Fibroblast of the conjunctiva (primary cell): ENCODE measurements at places on chromosomes 6 and 20.

DNA sequence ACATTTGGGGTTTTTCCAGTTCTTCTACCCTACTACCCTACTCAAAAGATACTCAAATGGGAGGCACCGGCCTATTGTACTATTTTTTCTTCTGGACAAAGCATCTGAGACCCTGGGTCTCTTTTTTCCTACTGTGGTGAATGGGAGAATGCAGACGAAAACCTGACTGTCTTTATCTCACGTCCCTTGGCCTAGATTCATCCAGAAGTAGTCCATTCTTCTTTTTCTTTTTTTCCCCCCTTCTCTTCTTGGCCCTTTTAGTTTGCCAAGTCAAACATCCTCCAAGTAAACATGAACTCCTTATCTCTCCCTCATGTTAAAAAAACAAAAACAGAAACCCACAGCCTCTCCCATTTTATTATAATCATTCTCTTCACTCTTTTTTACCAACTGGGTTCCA, 8.7 kb upstream of the ILRUN start:
- DNase-seq: no peak

GRCh38 chr20:55641497-55641896, 363.8 kb downstream of the CBLN4 start:
- DNase-seq: no peak

GRCh38 chr6:28953585-28954258, 29.9 kb upstream of the TRIM27 start:
- no peak for DNase-seq

- DNase-seq: no peak
Observed at GRCh38 chr20:52105442-52106422, 85.8 kb downstream of the ZFP64 start.

- no peak for DNase-seq
Observed at GRCh38 chr6:144104488-144104887, 9.1 kb upstream of the SF3B5 start.

- peak; percentile 88 for DNase-seq
Observed at GRCh38 chr6:134178161-134179044, 126.0 kb upstream of the SLC2A12 start.

- DNase-seq: no peak
Observed at GRCh38 chr6:134701301-134701700, 248.6 kb downstream of the ALDH8A1 start.

- DNase-seq: no peak
Observed at GRCh38 chr6:20575704-20576451, 41.6 kb downstream of the CDKAL1 start.

DNA sequence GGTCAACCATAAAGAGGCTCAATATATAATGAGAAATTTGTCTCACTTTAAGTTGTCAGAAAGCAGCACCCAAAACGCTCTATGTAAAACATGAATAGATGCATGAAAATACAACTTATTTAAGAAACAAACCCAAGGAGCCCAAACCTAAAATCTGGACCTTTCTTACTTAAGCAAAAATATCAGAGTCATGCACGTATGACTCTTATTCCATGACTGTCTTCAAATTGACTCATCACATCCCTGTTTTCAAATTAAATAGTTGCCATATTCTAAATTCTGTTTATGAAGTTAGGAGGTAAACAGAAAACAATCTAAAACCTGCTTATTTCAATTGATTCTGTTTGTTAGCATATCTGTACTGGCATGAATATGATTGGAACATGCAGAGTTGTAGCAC, 42.1 kb downstream of the ANKRD6 start:
- no peak for DNase-seq

- DNase-seq: no peak
Observed at GRCh38 chr20:51542033-51542570, 417 bp downstream of the NFATC2 start.

- peak; percentile 52 for DNase-seq
Observed at GRCh38 chr6:82022614-82023129, 224.9 kb downstream of the IBTK start.

DNA sequence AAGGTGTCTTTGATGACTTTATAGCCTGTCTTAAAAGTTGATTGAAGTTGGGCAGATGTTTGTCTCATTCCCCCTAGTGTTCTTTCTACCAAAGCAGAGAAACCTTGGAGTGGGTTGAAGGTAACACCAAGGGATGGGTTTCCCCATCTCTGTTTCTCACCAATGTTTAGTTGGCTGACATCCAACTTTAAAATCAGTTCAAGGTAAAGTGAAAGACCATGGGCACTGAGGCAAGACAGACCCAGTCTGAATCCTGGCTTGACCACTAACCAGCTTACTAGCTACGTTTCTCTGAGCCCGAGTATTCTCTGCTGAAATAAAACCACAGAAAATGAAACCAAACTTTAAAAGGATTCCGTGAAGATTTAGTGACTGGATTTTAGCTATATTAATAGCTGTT, 258.9 kb downstream of the KIF16B start:
- DNase-seq: no peak

- DNase-seq: no peak
Observed at GRCh38 chr6:155103816-155104366, 108.8 kb downstream of the TIAM2 start.

DNA sequence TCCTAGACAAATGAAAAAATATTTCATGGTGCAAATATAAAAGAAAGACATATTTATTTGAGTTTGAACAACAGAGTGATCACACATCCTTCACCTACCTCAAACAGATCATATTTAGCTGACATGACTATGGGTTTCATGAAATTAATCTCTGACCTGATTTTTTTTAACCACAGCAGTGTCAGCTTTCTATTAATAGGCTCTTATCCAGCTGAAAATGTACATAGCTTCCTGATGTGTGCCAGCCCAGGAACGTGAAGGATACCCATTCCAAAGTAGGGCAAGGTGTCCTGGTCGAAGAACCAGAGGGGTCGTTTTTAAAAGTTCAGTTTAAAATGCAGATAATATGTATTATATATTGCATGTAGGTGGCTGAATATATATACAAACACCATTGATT, 19.8 kb downstream of the TRDN start:
- DNase-seq: no peak

- DNase-seq: peak; percentile 36
Observed at GRCh38 chr6:10801224-10801848, 37.0 kb downstream of the MAK start.

- DNase-seq: no peak
Observed at GRCh38 chr6:163254341-163254835, 160.1 kb upstream of the QKI start.

DNA sequence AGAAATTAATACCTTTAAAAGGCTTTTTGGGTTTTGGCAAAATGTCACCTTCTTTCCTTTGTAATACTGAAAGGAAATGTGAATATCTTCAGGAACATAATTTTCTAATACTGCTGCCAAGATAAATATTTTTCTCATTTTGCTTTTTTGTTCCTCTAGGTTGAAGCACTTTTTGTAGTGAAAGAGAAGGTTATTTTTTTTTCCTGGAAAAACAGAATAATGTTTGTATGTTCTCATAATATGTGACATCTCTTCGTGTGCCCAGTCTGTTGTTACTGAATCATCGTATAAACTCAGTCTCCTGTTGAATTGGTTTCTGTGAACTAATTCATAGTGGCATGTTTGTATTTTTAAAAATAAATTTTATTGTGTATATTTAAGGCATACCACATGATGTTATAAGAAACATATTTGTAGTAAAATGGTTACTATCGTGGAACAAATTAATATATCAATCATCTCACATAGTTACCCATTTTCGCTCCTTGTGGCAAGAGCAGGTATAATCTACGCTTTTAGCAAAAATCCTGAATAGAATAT, 74.4 kb downstream of the SH3BGRL2 start:
- DNase-seq: no peak

DNA sequence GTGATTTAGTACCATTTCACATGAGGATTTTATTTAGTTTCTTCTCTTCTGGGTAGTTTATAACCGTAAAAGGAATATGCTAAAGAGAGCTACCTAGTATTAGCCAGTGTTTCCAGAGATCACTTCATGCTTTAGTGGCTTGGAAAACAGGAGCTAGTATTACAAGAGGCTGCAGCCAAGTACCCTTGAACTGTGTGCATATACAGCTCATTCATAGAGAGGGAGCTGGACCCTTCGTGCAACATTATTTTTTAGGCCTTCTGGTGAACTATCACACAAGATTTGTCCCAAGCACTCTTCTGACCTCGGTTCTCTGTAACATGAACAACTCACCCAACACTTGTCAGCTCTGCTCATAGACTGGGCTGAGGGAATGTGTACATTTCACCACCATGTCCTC, 74.9 kb upstream of the RIN2 start:
- no peak for DNase-seq

- DNase-seq: no peak
Observed at GRCh38 chr20:15616626-15617025, 956.6 kb downstream of the KIF16B start.

DNA sequence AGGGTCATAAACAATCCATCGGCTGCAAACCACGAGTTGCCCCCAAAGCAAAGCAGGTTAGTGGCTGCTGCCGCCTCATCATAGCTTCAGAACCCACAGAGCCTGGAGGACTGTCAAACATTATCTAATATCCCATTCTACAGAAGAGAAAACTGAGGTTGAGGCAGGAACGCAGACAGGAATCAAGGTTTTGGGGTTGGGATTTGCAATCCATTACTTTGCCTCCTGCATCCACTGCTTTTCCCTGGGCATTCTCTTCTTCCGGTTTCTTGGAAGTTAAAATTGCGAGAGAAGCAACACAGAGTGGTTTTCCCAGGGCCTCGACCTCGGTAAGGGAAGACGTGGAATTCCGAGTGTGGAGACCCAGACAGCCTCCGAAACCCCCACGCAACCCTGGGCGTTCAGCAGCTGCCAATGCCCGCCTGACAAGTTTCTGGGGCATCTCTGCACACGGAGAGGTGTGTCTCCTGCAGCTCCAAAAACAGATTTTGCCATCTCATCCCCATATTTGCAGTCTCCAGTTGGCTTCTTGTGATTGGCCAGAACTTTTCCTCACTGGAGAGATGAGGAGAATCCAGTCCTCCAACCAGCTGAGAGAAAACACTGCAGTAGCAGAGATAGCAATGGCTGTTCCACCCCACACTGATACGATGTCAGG, 45.5 kb upstream of the SNAP25 start:
- DNase-seq: no peak

- no peak for DNase-seq
Observed at GRCh38 chr6:130912434-130912833, 85.2 kb downstream of the SMLR1 start.

DNA sequence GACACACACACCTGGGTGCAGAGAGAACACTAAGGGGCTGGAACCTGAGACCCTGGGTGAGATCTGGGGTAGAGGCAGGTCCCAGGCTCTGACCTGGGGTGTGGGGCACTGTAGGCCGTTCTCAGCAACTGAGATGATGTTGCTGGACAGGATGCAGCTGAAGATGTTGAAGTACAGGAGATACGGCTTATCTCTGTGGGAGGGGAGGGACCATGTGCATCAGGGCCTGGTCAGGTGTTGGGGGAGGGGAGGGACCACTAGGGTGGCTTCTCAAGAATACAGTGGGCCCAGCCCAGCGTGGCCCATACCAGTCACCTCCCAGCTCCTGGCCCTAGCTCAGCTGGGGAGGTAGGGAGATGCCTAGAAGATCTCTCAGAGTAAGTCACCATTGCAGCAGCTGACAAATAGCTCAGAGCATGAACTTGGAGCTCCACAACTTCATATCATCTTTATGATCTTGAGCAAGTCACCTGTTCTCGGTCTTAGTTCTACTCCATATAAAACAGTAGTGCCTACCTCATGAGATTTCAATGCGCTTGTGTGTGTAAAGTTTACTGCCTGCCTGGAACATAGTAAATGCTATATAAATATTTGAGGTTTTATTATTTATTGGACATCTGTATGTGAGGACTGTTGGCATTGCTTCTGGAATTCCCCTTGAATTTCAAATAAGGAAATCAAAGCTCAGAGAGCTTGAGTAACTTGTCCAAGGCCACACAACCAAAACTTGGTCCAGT, 3.8 kb downstream of the SLC44A4 start:
- no peak for DNase-seq

- DNase-seq: no peak
Observed at GRCh38 chr6:158031381-158032353, 50.0 kb downstream of the SYNJ2 start.

DNA sequence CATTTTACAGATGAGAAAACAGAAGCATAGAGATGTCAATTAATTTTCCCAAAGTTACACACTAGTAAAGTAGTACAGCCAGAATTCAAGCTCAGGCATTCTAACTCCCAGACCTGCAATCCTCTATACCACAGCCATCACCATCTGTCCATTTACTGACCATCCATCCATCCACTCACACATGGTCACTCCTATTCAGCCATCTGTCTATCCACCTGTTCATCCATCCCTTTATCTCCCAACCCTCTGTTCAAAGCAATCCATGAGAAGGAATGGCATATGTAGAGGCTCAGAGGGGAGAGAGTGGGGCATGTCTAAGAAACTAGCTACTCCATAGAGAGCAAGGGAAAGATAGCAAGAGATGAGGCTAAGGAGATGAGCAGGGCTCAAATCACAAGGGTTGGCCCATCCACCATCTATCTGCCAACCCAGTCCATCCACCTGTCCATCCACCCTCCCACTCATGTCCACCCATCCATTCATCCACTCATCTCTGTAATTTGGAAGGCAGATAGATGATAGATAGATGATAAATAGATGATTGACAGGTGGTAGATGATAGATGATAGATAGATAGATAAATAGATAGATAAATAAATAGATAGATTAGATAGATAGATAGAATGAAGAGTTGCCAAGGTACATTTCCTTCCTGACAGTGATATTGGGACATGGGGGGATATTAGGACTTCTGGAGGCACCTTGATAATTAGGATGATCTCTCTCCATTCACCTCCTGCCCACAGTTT, 12.2 kb upstream of the C6orf132 start:
- DNase-seq: no peak

DNA sequence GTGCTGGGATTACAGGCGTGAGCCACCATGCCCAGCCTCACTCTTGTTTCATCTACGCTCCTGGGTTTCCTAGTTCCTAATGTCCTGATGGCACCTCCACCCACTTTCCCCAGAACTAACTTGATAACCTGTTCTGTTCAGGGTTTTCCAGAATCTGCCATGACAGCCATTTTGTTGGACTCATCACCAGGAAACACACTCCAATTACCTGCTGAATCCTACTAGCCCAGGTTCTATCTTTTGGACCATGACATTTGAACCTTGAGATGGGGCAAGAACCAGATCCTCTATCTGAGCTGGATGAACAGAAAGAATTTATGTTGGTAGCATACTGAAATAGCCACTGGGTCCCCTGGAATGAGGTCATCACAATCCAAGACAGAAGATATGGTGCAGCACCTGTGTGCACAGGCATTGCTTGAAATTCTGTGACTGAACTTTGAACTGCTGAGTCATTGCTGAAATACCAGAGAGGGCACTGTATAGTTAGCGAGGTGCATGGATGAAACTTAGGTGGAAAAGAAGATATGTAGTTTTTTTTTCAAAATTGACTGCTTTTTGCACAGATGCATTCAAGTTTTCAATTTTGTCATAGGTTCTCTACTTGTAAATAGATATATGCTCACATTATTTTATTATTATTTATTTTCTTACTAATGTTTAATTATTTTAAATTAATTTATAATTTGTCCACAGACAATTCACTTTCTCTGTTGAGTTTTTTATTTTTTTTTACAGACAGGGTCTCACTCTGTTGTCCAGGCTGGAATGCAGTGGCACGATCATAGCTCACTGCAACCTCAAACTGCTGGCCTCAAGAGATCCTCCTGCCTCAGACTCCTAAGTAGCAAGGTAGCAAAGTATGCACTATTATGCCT, 42.8 kb upstream of the TASP1 start:
- no peak for DNase-seq

GRCh38 chr6:150395388-150396009, 26.7 kb downstream of the IYD start:
- peak; percentile 37 for DNase-seq

- DNase-seq: no peak
Observed at GRCh38 chr6:145323646-145324045, 411.7 kb downstream of the EPM2A start.

- peak; percentile 62 for DNase-seq
Observed at GRCh38 chr6:37239526-37239925, 18.0 kb upstream of the TBC1D22B start.
